Activated CD4-positive, CD25-positive, alpha-beta regulatory T cell treated with anti-CD3 and anti-CD28 coated beads, Interleukin-2, amount 50 U/mL, for 24 hours (primary cell): ENCODE measurements at places on chromosomes 12 and 14.
A peak's percentile ranks its signal among the peaks of the same experiment; 100 is the strongest.

- no peak for ATAC-seq
Measured at GRCh38 chr14:66101662-66102061, 384.5 kb upstream of the CCDC196 start.

DNA sequence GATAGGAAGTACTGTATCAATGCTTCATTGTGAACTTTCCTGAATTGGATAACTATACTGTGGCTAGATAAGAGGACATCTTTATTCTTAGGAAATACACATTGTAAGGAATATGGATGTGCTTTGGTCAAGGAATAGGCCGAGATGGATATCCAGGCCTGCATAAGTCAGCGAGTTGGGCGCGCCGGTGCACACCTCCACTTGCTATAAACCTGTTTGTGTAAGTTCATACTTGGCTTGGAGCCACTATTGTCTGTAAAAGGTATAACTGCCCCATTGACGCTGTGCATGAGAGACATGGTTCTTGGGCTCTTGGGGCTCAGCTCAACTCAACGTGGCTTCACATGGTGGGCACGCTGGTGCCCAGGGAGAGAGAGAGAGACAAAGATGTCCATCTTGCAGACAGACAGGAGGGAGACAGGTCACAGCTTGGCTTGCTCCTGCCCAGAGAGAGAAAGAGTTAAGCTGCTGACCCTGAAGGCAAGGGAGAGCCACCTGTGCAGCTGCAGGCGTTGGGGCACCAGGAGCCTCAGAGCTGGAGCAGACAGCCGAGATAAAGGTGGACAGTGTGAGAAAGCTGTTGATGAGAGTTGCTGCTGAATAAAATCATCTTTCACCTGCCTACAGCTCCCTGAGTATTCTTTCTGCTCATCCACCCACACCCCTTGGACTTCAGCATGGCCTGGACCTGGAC is 34.1 kb upstream of the COCH start:
- ATAC-seq = no peak

- no peak for ATAC-seq
Measured at GRCh38 chr12:144650-145284, 69.2 kb downstream of the SLC6A12 start.

DNA sequence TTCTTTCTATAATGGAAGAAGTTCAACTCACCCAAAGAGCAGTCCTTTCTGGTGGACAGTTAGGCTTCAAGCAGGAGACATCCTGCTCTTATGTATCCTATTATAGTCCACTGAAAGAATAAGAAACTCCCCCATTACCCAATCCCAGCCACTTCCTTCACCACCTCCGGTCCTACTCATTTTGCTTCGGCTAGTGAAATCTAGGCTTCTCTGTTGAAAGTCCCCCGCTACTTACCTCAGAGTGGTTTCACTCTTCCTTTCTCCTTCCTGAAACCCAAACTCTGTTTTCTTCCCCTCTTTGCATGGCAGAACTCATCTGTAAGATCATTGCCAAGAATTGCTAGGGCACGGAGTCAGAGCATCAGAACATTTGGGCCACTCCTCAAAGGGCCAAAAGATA is at the start of gene GPR84:
GPR84 (minus strand) TSS at position 74 of the 400 bp plus-strand sequence. CDS start 635 bp downstream, outside the sequence.
- ATAC-seq = no peak

- ATAC-seq = no peak
Measured at GRCh38 chr14:90867501-90867900, 51.3 kb upstream of the TTC7B start.

- no peak for ATAC-seq
Measured at GRCh38 chr12:129886541-129886940, 17.3 kb downstream of the TMEM132D start.

DNA sequence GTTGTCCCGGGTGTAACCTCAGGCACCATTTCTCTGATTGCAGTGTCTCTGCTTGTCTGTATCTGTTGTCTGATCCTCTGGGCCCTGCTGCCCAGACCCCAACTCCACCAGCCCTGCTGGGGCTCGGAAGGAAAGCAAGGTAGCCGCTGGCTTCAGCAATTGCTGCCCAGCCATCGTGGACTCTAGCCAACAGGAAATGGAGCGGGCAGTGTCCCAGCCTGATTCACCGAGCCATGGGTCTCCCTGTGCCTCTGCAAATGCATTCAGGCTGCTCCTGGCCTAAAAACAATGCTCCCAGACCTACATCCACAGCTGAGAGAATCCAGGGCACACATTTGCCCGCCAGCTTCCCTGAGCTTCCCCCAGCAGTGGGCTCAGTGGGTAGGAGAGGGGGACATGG is 9.2 kb downstream of the TUNAR start:
- ATAC-seq = no peak

DNA sequence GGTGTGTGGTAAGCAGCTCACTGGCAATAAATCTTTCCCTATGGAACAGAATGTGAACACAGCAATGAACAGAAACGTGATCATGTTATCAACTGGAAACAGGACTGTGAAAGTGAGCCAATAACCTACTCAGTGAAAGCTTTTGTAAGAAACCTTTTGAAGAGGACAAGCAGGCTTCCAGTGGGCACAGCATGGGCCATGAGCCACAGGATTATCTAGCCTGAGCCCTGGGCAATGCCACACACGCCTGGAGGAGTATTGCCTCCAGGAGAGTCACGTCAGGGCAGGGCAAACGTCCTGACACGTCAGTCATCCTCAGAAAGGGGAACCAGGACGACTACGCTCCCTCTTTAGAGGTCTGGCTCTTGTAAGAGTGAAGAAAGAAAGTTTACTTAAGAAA is 32.3 kb downstream of the NRDE2 start:
- ATAC-seq = no peak

DNA sequence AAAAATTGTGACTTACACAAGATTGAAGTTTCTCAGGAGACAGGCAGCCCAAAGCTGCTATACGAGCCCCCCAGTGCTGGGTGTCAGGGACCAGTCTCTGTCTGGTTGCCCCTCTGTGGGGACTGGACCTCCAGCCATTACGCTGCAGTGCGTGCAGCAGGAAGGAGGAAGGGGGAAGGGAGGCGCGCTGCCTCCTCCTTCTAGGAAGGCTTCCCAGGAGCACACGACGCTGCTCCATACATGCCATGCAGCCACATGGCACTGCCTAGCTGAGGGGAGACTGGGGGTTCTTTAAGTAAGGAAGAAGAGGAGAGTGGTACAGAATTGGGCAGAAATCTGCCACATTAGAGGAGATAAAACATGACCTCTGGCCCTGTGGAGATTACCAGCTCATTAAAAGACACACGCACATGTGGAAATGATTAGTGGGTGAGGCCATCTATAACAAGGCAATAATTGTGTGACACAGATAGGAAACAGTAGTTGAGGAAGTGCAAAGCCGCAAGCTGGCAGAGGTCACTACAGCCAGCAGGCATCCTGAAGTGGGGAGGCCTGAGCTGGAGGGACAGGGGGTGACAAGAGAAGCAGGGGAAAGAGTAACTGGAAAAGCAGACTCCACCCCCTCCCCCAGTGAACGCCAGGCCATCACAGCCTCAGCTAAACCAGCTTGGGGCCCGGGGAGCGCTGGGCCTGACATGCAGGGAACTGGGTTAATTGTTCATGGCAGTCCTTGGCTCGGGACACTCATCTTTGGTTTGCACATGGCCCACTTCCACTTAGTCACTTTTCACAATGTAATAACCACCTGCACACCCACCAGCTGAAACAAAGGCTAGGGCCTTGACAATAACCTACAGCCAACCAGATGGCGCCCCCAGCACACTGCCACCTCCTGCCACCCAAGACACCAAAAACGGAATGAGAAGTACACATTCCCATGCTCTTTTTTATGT is 39.6 kb downstream of the CCDC88C start:
- ATAC-seq = peak; percentile 78

DNA sequence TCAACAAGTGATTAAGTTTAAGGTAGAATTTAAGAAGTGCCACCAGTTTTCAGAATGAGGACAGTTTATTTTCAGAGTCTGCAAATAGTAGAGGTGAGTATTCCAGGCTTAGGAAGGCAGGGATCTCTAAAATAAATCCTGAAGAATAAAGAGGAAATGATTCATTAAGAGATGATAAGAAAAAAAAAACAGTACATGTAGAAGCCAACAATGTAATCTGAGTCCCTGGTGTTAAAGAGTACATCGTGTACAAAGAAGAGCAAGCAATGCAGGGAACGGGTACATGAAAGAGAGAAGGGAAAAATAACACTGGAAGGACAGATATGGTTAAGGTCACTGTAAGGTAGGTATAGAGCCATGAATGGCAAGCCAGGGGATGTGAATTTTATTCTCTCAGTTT is 95.2 kb upstream of the FOXG1 start:
- no peak for ATAC-seq

GRCh38 chr12:82746668-82747067 is 60.0 kb downstream of the TMTC2 start:
- no peak for ATAC-seq

GRCh38 chr14:99684410-99684934 is 374 bp downstream of the CYP46A1 start:
- peak; percentile 17 for ATAC-seq

DNA sequence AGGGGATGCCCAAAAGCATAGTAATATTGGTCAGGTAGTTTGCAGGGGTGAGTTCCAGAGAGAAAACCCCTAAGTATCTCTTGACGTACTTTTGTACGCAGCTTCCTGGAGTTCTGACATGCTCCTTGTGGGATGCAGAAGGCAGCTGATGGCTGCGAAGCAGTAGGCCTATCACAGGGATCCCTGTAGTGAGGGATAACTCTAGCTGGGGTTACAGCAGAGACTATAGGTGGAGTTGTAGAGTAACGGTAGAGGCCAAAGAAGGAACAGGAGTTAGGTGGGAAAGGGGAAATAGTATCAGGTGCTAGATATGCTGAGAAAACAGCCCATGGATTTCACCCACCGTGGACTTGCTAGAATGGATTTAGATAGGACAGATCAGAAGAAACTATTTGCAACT is 37.3 kb downstream of the MGST1 start:
- ATAC-seq = no peak

GRCh38 chr14:90759370-90760077 is 56.7 kb downstream of the TTC7B start:
- no peak for ATAC-seq

DNA sequence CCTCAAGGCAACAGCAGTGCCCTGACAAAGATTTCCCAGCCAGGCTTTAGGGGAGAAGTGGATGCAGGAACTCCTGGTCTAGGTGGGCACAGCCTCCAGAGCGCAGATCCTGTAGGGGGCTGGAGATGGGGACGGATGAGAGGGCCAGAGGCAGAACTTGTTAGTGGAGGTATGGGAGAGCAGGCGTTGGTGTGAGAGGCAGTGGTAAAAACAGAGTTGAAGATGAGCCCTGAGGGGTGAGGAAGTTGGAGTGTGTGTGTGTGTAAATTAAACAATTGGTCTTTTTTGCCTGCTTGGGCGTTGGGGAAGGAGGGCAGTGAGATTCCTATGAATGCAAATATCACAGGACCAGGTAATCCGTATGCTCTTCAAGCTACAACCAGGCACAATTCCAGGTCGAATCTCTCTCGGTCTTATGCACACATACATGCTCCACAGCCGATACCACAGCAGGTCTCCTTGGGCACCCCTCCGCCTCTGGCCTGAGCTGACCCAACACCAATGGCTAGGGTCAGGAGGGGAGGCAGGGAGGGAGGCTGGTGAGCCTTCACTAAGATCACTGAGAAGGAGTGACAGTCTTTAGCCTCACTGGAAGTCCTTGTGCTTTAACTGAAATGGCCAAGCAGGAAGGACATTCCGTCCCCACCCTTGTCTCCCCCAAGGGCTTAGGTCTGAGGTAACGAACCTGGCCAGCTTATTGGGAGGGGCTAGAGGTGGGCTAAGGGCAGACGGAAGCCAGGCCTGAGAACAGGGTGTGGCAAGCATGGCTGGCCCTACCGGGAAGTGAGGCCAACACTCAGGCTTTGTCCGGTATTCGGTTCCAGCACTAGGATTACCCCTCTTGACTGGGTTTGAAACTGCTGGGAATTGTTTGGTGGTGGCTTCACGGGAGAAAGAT is 1.5 kb upstream of the KRT7 start:
- ATAC-seq = no peak

DNA sequence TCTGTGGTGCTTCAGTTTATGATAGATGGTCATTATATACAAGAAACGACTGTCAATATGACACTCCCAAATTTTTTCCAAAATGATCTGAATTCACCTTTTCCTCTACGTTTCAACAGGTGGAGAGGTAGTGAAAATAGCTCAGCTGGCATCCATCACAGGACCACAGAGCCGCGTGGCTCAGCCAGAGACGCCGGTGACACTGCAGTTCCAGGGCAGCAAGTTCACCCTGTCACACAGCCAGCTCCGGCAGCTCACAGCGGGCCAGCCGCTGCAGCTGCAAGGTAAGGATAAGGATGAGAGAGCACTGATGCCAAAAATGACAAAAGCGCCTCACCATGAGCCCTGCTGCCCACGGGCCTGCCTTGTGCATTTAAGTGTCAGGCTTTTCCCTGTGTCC is 73.9 kb downstream of the EP400 start:
- ATAC-seq = no peak

DNA sequence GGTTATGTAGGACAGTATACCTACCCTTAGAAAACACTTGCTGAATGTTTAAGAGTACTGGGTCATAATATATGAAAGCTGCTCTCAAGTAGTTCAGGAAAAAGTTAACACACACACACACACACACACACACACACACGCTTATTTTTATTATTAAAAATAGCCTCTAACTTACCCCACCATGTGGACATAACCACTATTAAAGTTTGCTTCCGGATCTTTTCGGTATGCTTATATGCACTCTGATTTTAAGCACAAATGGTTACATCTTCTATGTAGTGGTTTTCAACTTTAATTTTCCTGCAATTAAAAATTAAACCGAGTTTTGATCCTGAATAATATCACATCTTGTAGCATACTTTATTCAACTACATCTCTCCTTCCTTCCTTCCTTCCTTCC is 84.9 kb upstream of the TRAF3 start:
- no peak for ATAC-seq

DNA sequence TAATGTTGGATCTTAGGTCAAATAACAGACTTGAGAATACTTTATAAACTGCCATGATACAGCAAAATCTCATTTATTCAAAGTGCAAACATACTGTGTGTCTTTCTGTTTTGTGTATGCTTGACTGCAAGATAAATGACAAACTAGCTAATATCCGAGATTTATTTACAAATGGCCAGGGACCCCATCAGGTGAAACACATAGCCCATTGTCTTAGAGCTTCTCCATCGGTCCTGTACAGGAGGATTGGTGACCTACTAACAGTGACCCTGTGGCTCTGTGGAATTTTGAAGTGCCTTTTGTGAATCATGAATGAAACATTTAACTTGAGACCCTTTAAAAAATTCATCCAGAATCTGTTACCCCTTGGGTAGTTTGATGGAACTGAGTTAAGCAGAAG is 27.1 kb downstream of the SLC25A29 start:
- ATAC-seq = no peak

DNA sequence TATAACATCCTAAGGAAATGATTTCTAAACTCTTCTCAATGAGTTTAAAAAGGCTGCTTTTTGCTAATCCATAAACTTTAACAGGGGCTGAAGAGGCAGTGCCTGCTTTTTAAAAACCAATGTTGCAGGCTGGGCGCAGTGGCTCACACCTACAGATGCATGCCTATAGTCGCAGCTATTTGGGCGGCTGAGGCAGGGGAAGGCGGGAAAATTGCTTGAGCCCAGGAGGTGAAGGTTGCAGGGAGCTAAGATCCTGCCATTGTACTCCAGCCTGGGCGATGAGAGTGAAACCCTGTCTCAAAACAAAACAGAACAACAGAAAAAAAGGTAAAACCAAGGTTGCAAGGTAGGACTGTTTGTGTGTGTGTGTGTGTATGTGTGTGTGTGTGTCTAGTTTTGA is 531.2 kb downstream of the DIO2 start:
- ATAC-seq = no peak

GRCh38 chr12:53115891-53116648 is 12.8 kb downstream of the SOAT2 start:
- ATAC-seq = no peak
